NCI-H2081 (cell line): ENCODE measurements at places on chromosomes 7 and 10.

GRCh38 chr10:113859261-113859660 is 4.8 kb downstream of the NHLRC2 start:
- DNase-seq, result no peak

DNA sequence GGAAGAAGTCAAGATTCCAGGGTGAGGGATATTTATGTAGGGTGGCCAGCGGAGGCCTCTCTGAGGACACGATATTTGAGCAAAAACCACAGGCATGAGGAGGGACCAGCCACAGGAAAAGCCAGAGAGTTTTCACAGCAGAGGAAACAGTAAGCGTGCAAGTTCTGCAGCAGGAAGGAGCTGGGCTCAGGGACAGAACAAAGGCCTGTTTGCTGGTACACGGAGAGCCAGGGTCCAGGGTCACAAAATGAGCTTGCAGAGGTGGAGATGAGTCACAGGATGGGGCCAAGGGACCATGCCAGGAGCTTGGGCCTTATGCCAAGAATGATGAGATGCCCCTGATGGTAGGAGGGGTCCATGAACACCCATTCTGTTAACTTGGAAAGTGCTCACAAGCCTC is 283.5 kb downstream of the PLXNA4 start:
- DNase-seq, result no peak

DNA sequence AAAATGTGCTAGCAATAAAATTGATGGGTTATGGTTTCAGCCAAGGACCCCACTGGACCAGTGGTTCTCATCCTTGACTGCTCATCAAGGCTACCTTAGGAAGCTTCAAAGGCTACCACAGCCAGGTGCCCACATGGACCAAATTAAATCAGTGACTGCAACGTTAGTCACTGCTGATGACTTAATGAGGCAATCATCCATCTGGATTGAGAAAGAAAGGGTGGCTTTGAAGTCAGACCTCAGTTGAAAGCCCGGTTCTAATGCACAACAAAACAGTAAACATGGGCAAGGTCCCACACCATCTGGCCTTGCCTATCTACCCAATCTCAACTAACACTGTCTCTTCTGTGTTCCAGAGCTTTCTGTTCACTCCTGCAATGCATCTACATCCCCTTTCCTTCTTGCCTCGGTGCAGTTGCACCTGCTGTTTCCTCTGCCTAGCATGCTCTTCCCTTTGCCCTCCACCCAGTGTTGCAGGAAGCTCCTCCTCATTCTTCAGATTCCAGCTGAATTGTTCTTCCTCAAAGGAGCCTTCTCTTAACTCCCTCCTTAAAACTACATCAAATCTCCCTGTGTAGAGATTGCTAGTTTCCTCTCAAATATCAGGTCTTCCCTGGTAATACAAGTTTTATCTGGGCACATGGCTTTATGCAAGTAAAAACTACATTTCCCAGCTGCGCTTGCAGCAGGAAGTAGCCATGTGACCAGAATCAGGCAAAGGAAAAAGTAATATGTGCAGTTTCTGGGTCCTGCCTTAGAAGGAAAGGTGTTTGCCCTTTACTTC is 10.3 kb upstream of the KCNK18 start:
- no peak for DNase-seq

DNA sequence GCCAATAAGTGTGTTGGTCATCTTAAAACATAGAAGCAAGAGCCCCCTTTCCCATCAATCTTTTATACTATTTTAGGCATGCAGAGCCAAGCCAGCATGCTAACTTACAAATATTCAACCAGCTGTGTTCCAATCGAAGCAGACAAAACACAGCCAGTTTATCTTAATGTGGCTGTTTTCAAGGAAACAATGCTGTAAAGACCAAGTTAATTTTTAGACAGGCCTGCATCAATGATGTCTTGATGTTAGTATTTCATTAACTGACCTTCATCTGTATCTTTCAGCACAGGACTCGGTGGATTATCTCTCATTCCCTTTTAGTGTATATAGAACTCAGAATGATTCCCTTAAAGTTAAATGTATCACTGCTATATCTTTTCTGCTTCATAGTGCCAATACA is 262.0 kb upstream of the ZWINT start:
- no peak for DNase-seq

GRCh38 chr10:130453721-130454542 is 317.7 kb downstream of the GLRX3 start:
- no peak for DNase-seq

DNA sequence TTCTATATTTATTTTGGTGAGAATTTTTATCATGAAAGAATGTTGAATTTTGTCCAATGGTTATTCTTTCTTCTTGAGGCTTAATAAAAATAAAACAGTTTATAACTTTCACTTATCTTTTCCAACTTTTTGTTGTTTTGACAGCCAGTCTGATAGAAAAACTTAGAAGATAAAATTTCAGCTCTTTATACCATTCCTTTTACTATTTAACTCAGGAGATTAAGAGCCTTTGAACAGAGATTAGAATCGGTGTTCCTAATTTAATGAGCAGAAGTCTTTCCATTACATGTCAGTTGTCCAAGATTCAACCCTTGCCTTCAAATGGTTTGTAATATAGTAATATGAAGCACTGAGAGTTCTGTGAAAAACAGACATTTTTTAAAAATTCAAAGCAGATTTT is 97.8 kb upstream of the SEC61G start:
- DNase-seq, result no peak

GRCh38 chr7:115306586-115306985 is 384.7 kb downstream of the MDFIC start:
- DNase-seq, result no peak

DNA sequence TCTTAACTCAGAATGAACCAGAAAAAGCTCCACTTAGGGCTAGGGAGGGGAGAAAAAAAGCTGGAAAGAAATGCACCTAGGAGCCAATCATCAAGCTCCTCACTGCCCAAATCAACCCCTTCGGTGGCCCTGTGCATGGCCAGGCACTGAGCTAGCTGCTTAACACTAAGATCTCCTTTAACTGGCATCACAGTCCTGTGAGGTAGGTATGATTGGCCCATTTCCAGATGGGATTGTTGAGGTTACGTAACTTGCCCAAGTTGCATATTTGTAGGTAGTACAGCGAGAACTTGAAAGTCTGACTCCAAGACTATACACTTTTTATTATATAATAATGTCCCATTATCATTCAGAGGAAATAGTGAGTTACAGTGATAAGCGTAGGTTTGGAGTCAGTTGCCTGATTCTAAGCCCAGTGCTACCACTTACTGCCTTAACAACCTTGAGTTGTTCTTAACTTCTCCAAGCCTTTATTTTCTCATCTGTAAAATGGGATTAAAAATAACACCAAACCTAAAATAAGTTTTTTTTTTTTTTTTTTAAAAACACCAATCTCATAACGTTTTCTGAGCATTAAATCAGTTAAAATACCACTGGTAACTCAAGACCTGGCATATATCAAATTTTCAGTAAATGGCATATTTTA is 37.2 kb upstream of the ACSL5 start:
- no peak for DNase-seq

- no peak for DNase-seq
Measured at GRCh38 chr7:133360201-133360600, 107.3 kb downstream of the EXOC4 start.

DNA sequence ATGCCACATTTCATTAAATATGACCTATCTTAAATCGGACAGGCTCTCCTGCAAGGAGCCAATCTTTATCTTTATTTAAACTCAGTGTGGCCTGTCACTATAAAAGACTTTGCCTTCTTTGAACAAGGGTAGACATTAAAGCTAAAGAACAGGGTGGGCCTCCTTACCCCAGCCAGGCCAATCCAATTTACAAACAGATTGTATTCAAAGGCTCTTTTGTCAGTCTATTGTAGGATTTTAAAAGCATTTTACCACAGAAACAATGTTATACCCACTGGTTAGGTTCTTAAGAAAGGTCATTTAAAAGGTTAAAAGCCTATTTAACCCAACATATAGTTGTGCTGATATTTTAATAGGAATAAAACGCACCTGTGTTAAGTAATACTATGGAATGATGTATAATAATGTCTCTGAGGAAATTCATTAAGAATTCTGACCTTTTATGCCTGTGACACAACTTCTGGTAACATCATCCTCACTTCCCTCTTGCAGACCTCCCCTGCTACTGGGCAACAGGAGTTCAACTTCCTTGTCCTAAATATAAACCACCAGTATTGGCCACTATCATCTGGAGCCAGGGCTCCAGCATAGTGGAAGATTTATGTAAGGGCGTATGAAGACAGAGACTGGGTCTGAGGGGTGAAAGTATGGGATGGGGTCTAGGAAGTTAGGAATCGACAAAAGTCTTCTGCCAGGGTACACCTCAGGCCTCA is 32.5 kb downstream of the MTERF1 start:
- no peak for DNase-seq

DNA sequence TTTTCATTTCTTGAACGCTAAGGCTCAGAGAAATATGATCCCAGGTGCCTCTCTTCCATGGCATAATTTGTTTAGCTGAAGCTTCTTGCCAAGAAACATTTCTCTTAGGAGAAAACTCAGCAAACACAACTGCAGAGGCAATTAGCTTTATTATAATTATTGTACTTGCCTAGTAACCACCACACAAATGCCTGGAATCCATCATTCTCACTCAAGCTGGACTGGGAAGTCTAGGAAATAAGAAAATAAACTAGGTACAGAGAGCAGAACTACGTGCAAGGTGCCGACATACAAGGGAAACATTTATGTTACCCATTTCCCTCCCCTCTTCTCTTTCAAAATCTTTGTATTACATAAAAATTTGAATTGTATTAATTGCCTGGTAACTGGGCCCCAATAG is 15.1 kb downstream of the SLC35B4 start:
- DNase-seq, result no peak

DNA sequence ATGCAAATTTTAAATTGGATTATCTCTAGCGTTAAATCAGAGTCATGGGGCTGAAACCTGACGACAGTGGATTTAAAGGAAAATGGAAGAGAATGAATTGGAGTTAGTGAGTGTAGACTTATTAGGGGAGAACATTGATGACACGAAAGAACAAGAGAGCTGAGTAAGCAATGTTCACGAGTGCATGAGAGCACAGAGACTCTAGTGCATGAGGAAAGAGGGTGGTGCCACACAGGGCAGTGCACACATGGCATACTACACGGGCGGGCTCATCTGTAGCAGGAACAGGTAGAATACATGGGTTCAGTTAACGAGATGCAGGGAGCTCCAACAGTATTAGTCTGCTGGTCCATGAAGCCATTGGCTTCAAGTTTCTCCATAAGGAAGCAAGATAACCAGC is 53.9 kb downstream of the USP6NL start:
- no peak for DNase-seq

DNA sequence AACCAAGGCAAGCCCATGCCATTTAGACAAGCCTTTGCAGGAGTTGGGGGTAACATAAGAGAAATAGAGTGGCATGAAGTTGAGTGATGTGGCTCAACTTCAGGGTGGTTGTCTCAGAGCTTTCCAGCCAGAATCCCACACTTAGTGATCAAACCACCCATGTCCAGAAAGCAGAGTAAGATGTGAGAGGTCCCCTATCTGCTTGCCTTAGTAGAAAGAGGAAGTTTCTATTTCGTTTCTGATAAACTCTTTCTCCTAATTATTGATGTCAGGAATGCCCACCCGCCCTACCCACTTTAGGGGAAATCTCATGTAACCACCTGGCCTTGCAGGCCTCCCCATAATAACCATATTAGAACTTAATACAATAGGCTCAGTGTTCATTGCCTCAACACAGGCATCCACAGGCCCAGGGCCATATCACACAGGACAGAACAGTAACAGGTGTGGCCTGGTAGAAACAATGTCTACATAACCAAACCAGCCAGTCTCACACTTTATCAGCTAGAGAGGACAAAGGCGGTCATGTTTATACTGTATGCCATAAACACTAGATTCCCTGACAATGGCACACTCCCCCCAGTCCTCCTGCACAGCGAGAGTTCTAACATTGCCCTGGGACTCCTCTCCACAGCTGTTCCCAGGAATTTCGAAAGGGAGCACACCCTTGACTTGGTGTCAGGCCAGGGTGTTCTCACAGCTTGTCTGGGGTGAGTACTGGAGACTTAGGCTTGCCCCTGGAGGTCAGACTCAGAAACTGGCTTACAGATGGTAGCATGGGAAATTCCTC is 364.4 kb downstream of the CXCL12 start:
- DNase-seq, result no peak

GRCh38 chr10:81872206-81872862 is 2.7 kb upstream of the NRG3 start:
- DNase-seq, result no peak

GRCh38 chr7:68800316-68800715 is 798.0 kb upstream of the AUTS2 start:
- DNase-seq, result no peak

DNA sequence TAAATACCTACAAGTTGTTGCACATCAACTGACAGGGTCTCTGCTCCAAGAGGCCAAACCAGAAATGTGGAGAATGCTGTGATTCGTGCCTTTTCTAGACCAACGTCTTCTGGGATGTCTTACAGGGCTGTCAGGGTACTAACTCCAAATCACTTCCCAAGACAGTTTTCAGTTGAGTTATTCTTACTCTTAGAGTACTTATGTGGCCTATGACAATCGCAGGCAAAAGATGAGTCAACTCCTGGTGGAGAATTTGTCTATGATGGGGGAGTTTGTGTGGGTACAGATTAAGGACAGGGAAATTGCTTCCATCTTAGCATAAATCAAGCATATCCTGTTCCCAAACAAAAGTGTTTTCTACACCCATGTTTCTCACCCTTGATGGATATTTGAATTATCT is 734.8 kb downstream of the TNS3 start:
- no peak for DNase-seq

- DNase-seq, result no peak
Measured at GRCh38 chr10:22489975-22490374, 144.7 kb downstream of the SPAG6 start.
